Activated effector memory CD4-positive, alpha-beta T cell treated with anti-CD3 and anti-CD28 coated beads, Interleukin-2, amount 50 U/mL, for 16 hours (primary cell): ENCODE measurements at places on chromosomes 7 and 10.
A peak's percentile ranks its signal among the peaks of the same experiment; 100 is the strongest.

GRCh38 chr10:132447446-132448247 lies 50.6 kb downstream of the PWWP2B start:
- DNase-seq: peak; percentile 86

GRCh38 chr7:81457852-81458522 lies 311.9 kb downstream of the HGF start:
- DNase-seq: no peak

DNA sequence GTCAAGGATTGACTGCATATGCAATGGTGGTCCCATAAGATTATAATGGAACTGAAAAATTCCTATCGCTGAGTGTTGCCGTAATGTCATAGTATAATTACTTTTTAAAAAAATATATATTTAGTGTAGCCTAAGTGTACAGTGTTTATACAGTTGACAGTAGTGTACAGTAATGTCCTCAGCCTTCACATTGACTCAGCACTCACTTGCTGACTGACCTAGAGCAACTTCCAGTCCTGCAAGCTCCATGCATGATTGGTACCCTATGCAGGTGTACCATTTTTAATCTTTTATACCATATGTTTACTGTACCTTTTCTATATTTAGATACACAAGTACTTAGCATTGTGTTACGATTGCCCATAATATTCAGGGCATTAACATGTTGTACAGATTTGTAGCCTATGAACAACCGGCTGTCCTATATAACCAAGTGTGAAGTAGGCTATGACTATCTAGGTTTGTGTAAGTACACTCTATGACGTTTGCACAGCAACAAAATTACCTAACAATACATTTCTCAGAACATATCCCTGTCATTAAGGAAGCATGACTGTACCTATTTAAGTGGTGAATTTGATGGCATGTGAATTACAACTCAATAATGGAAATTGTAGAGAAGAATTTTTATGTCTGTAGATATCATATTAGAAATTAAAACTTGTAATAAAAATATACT lies 40.9 kb downstream of the CCNY start:
- no peak for DNase-seq

GRCh38 chr7:80869821-80870751 lies 48.8 kb downstream of the SEMA3C start:
- no peak for DNase-seq

GRCh38 chr7:87506246-87507180 lies 31.0 kb upstream of the ABCB4 start:
- DNase-seq: no peak

- no peak for DNase-seq
These were observed 150.7 kb upstream of the PRR15 start for GRCh38 chr7:29412912-29413311.

DNA sequence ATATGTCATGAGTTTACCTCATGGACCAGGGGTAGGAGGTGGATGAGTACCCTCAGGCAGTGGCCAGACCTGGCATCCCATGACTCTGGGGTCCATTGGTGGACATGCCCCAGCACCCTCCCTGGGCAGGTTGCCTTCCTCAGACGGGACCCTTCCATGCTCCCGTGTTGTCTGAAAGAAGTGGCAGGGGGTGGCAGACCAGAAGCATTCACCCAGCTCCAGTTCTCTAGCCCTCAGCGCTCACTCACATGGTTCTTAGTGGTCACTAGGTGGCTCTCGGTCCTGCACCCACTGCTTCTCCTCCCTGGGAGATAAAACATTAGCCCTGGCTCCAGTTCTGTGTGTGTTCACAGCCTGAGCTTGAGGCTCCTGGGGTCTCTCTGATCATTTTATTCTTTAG lies 6.0 kb downstream of the RBP3 start:
- DNase-seq: peak; percentile 46

DNA sequence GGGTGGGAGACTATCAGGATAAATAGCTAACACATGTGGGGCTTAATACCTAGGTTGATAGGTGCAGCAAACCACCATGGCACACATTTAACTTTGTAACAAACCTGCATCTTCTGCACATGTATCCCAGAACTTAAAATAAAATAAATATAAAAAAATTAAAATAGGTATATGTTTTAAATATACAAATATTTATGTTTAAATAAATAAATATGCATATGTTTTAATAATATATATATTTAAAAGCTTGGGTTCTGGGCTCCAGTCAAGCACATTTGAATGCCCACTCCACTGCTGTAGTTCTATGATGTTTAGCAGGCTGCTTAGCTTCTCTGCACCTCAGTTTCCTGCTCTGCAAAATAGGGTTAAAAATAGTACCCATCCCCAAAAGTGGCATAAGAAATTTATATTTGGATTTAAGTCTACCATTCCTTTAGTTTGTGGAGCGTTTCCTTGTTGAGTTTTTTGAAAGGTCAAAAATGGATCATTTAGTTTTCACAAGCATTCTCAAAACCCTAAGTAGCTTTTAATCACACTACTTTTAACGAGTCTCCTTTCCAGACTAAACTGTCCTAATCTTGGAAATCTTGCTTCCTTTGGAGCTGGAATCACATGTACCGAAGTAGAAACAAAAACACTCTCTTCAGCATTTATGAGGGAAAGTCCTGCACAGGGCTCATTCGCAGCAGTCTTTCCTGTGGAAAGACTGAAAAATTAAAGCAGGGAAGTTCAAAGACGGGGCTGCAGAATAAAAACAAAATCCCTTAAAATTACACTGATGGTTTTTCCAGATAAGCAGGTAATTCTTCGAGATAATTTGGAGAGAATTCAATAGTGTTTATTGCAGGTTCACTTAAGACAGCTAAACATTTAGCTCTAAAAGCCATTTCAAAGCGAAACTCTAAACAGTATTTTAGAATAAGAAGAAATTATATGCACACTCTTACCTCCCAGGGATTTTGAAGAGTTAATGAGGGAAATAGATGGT lies 111.7 kb upstream of the LYZL1 start:
- DNase-seq: no peak

- no peak for DNase-seq
These were observed 11.0 kb downstream of the TWIST1 start for GRCh38 chr7:19106241-19107080.

- DNase-seq: no peak
These were observed 94.7 kb upstream of the SLC25A13 start for GRCh38 chr7:96416599-96416998.

GRCh38 chr7:66964411-66964810 lies 31.0 kb downstream of the SBDS start:
- no peak for DNase-seq

DNA sequence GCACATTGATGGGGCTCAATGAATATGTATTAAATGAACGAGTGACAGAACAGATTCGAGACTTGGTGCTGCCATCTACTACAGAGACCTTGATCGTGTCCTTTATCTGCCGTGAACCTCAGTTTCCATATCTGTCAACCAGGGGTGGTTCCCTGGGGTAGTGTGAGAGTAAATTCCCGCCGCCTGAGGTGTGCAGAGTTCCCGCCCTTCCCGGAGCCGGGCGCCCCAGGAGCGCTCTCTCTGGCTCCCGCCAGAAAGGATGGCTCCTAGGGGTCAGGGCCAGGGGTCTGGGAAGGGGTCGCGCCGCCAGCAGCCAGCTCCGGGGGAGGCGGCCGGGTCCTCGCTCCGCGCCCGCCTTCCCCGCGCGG lies 333 bp upstream of the PLCE1 start:
- no peak for DNase-seq

- DNase-seq: no peak
These were observed 50.9 kb downstream of the RSBN1L start for GRCh38 chr7:77747178-77747577.

DNA sequence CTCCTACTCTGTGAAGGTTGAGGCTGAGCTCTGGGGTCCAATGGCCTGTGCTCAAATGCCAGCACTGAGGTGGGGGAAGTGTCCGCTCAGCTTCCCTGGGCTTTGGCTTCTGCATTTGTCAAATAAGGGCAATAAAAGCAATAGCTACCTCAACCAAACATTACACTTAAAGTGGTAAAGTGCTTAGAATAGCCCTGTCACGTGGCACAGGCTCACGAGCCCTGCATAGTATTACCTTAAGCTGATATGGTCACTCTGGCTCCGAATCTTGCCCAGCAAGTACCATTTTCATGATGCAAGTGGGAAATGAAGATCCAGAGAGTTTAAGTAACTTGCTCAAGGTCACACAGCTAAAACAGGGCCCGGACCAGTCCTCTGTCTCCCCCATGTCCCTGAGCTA lies 451.1 kb upstream of the ZMIZ1 start:
- DNase-seq: no peak

DNA sequence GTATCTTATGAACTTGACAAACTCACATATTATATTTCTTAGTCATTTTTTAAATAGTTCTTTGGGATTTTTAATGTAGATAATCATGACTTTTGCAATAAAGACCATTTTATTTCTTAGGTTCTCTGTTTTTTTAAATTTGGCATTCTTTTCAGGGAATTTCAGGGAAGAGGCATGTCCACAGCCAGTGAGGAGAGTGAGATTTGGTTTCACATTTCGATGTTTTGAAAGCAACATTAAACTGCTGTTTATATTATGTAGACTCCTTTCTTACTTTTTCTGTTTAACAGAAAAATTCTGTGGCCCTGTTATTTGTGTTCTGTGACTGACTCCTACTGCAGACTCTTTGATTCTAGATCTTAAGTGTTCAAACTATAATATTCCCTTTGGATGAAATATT lies 153.7 kb downstream of the FAM107B start:
- no peak for DNase-seq

- no peak for DNase-seq
These were observed 496.3 kb upstream of the KLF6 start for GRCh38 chr10:4281190-4281825.

DNA sequence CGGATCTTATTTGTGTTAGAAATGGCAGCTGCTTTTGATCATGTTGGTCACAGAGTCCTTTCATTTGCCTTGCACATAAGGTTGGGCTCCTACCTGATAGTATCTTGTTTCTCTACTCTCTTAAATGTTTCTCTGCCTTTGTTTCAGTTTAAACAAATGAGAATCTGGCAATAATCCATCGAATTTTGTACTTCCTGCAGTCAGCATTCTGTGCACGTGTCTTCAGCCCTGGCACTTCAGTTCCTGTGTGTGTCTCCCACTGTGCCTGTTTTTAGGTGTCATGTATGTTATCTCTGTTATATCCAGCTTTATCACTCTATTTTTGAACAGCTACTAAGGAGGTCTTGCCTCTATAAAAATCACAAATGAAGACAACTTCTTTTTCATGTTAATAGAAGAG lies 28.4 kb upstream of the PTER start:
- no peak for DNase-seq

GRCh38 chr10:107994621-107995270 lies 830.2 kb upstream of the SORCS1 start:
- no peak for DNase-seq

DNA sequence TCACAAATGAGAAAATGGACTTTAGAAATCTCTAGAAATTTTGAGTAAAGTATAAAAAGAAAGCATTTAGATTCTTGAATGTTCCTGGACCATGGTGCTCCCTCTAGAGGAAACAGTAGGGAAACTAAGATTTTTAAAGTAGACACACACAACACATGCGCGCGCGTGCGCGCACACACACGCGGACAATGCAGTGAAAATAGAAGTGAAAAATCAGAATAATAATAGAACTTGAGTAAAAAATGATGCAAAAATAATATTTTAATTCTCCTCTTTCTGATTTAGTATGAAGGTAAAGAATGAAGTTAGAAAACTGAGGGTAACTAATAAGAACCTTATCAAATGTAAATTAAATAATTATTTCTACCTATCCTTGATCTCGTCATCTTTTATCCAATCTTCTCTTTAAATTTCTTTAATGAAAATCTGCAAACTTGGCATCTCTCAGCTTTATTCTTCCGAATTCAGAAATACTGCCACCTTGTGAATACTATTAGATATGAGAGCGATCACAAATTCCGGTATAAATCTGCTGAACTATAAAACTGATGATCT lies 117.0 kb upstream of the AMPH start:
- DNase-seq: no peak

DNA sequence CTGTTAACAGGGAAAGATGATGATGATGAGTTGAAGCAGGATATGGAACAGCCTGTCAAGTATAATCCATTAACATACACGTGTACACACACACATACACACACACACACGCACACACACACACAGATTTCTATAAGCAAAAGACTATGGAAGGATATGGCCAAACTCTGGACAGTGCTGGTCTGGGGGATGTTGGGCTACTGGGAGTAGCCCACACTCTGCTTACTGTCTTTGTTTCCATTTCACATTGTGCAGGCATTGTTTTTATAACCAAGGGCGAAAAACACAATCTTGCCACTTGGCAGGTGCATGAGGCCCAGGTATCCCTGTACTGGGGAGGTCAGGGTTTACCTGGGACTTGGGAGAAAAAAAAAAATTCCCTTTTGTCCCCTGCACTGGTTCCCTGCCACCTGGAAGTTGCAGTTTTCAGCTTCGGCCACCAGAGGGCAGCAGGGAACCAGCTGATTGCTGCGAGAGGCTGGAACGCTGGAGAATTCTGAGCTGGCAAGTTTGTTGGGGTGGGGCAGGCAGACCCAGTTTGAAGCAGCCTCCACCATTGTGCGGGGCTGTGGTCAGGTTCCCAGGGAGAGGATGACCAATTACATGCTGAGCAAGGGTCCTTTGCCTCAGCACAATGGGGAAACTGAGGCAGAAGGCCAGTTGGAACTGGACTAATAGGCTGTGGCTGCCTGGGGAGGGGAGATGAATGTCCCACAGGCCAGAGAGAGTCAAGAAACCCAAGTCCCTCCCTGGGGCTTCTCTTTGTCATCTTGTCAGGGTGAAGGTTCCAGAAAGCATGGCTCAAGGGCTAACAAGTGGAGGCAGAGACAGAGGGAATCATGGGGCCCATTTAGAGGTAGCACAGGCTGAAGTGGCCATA lies 27.3 kb downstream of the PPIF start:
- DNase-seq: peak; percentile 92

DNA sequence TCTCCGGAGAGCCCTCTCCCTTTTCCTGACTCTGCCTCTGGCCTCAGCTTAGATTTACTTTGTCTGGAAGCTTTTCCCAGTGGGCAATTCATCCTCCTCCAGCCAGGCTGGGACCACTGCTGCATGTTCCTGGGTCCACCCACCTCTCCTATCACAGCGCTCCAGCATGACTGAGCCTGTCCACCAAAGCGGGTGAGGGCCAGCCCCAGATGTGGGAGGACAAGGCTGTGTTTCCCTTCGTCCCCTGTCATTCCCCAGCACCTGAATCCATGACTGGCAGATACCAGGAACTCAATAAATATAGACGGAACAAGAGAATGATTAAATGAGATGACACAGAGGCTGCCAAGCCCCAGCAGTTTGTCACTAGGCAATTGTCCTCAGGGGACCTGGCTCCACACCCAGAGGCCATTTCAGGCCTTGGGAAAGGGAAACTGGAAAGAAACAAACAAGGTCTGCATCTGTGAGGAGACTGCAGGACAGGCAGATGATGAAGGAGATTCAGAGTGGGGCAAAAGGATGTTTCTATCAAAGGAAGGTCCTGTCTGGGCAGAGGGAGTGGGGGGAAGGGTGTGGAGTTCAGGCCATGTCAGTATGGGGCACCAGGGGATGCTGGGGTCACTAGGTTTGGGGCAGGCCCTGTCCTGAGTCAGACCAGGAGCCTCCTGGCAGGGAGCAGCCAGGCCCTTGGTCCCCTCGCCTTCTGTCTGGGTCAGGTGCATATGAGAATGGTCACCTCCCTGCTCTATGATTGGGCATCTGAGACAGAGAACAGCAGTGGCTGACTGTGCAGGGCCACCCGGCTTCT lies 576.4 kb downstream of the GRID1 start:
- DNase-seq: no peak

GRCh38 chr10:36506697-36507496 lies 618.5 kb upstream of the ANKRD30A start:
- DNase-seq: no peak
